ENCODE measurements at places on chromosomes 2 and 18.

GRCh38 chr2:11187731-11188130 is 32.5 kb downstream of the SLC66A3 start:
- DNase-seq: no peak

GRCh38 chr2:233208382-233209116 is 42.9 kb upstream of the ATG16L1 start:
- DNase-seq: no peak

DNA sequence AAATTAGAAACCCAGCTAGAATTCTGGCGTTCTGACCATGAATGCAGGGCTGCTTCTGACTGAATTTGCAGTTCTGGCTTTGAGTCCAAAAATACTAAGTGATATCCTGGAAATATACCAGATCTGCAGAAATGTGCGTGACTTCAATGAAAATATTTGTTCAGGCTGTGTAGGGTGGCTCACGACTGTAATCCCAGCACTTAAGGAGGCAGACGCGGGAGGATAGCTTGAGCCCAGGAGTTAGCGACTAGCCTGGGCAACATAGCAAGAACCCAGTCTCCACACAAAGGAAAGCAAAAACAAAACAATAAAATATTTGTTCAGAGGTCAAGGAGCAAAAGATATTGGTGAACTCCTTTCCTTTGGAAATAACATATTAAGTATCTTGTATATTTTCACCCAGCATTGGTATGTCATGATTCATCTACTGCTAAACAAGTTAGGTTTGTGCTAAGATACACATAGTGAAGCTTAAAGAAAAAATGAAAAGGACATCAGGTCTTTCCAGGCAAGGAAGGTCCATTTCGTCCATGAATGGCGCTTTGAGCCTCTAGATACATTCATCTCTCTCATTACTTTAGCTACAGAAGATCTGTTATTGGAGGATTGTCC is 239.2 kb downstream of the CMPK2 start:
- no peak for DNase-seq

- DNase-seq: no peak
Observed at GRCh38 chr2:59395119-59395518, 1154.0 kb upstream of the FANCL start.

- no peak for DNase-seq
Observed at GRCh38 chr2:2663401-2664036, 332.4 kb upstream of the MYT1L start.

GRCh38 chr2:212037062-212037461 is 501.5 kb downstream of the ERBB4 start:
- no peak for DNase-seq

DNA sequence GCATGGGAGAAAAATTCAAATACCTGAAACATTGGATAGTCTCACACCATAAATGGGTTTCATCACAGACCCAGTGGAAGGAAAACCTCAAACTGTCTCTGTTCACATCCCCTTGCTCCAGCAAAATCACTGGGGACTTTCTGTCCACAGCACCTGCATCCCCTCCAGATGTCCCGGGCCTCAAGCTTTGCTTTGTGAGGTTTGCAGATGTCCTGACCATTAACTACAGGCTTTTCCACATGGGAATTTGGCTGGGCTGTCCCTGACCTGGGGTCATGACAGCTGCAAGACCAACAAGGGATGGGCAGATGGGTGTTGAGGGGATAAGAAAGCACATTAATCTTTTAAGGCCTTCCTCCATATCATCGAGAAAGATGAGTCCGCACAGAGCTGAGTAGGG is 427.9 kb downstream of the TXNL1 start:
- no peak for DNase-seq

DNA sequence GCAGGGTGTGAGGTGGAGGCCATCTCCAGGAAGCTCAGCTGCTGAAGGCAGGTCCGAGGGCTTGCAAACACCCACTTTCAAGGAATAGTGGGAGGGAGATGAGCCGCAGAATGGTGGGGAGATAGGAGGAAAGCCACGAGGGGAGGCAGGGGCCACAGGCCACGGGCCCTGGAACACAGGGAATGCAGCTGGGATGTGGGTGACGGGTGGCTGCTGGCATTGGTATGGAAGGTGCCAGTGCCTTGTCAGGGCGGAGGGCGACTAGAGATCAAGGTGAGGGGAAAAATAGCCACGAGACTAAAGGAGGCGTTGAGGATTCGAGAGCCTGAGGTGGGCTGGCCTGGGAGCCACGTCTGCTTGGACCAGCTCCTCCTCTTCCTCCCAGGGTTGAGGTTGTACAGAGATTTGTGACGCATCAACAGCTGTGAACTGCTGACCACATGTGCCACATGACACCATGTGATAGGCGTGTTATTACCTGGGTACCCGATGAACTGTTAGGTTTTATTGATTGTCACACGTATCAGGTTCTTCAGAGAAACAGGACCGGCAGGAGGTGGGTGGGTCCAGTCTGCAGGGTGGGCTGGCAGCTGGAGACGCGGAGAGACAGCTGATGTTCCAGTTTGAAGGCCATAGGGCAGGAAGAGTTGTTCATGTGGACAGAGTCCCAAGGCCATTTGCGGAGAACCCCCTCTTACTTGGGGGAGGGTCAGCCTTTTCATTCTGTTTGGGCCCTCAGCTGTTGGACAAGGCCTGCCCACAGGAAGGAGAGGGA is 9.9 kb downstream of the IMPA2 start:
- no peak for DNase-seq

DNA sequence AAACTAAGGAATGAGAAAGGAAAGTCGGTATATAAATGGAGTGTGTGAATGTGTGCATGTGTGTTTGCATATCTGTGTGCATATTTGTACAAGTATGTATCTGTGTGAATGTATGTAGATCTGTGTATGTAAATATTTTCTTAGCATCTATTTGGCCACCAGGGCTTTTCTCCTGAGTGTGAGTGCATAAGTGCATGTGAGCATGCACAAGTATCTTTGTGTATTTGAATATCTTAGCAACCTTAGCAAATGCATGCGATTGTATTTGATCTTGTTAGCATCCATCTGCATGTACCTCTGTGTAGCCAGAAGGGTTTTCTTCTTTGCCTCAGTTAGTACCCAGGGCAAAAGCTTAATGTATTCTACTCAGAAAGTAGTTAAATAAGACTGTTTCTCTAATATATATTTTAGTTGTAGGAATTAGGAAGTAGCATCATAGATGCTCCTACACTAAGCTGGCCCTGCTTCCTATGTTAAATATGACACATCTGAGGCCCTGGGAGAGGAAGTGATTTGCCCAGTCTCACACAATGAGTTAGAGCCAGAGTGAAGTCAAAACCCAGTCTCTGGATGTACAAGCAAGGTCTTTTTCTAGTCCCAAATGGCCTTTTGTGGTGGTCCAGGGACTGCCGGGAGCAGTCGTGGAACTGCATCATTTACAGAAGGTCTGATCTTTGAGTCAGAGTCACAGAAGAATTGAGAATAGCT is 9.2 kb downstream of the FKBP1B start:
- no peak for DNase-seq

DNA sequence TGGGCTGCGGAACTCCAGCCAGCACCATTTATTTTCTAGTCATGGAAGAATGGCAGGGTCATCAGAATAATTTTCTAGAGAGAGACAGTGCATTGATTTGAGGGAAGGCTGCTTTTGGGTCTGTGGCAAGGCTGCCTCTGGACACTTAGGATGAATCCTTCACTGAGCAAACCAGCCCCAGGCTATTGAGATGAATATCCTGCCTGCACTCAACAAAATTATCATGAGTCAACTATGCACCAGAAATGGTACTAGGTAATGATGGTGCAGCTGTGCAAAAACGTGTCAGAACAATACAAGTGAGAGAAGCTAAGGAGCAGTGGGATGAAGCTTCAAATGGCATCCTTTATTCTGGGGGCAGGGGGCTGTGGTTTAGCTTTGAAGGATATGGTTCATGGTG is 115.8 kb downstream of the SPHKAP start:
- DNase-seq: no peak

GRCh38 chr18:3966246-3966641 is 488.9 kb downstream of the DLGAP1 start:
- no peak for DNase-seq

DNA sequence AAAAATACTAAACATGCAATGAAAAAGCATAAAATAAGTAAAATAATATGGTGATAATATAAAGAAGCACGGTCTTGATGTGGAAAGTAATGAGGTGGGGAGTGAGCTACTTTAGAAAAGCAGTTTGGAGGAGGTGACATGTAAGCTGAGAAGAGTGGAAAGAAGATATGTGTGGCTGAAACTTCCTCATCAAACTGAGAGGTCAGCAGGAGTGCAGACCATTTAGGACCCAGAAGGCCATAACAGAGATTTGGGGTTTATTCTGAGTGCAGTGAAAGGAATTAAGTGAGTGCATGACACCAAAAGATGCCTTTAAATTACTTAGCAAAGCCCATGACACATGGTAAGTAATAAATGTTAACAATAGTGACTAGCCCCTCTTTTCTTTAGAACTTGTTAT is 24.4 kb upstream of the TMEM182 start:
- DNase-seq: no peak

- DNase-seq: no peak
Observed at GRCh38 chr18:59565957-59566356, 131.3 kb downstream of the CCBE1 start.

GRCh38 chr2:10573709-10574108 is 116.1 kb downstream of the NOL10 start:
- DNase-seq: no peak

DNA sequence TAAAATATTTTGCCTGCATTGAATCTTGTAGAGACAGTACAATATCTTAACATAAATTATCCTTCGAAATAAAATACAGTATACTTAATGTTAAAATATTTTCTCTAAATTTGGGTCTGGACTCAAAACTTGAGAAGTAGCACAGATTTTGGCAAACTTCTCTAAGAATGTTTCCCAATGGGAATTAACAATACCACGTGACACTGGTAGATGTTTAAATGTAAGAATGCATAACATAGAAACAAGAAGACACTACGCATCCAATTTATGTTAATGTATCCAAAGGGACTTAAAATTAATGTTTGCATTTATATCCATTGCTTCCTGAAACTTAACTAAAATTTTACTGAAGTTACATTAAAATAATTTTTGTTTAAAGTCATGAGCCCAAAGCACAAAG is 1460.9 kb downstream of the LRP1B start:
- no peak for DNase-seq

DNA sequence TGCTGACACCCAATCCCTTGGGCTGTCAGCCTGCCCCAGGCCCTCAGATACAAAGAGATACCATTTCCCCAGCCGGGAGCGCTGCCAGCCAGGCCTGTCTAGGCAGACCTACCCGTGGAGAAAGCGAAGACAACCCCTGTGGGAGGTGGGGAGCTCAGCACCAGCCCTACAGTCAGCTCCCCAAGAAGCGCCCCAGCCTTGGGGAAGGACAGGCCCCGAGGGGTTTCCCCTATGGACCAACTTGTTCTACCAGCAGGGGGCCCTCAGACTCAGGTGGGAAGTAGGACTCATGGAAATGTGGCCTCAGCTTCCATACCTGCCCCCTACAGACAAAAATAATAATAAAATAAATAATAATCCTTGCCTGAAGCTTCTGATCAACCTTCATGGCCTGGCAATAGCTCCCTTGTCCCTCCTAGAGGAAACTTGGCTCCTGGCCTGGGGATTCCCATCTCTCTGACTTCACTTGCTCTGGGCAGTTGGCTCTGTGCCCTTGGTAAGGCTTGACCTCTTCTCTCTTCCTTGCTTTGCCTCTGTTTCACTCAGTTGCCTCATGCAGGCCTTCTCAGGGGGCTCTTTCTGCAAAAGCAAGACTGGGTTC is 7.0 kb downstream of the SLC35F6 start:
- DNase-seq: no peak

- DNase-seq: no peak
Observed at GRCh38 chr2:54859997-54860701, 136.7 kb downstream of the EML6 start.

DNA sequence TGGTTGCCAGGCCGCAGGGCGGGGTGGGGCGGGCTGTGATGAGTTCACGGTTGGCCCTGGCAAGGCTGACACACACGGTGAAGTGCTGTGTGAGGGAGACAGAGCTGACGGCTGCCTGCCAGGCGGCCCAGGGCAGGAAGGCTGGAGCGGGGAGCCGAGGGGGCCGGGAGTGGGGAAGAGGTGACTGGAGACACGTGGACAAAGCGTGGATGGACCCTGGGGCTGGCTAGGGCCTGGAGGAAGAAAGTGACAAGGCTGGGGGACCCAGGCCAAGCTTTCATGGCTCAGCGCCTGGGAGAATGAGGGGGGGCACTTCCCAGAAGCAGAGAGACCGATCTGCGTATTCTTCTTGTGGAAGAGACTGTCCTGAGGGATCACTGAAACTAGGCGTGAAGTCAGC is 123.2 kb downstream of the DYSF start:
- DNase-seq: no peak

DNA sequence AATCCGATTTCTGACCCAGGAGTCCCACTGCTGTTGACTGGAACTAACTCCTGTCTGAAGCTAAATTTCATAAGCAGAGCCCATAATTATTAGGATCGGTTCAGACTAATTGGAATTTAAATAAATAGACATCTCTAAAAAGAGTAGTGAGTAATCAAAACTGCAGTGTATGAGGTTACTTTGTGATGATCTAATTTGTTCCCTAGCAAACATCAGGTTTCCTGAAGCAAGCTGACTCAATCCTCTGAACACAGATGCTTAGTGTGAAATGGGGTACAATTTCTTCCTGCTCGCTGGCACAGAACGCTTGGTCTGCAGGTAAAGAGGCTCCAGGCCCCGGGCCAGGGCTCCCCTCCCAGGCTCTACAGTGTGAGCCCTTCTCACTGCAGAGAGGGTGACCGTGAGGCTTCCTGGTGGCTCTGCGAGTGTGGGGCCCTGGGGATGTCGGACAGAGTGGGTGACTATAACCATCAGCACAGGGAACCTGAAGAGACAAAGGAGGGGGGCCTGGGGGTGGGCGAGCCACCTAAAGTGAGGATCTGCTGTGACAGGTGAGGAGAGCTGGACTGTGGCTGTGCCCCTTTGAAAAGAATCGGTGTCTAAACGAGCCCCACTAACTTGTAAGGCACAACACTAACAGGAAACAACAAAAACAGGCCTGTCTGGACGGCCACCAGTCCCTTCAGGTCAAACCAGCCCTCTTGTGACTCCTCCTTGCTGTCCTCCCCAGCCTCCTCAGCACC is 20.2 kb downstream of the CHST10 start:
- no peak for DNase-seq

- no peak for DNase-seq
Observed at GRCh38 chr18:6211174-6211504, 203.6 kb downstream of the L3MBTL4 start.

GRCh38 chr2:65992198-65992554 is 442.7 kb upstream of the MEIS1 start:
- DNase-seq: no peak

Data from T-helper 1 cell (primary cell).